ENCODE measurements at places on chromosomes 11 and 22.

DNA sequence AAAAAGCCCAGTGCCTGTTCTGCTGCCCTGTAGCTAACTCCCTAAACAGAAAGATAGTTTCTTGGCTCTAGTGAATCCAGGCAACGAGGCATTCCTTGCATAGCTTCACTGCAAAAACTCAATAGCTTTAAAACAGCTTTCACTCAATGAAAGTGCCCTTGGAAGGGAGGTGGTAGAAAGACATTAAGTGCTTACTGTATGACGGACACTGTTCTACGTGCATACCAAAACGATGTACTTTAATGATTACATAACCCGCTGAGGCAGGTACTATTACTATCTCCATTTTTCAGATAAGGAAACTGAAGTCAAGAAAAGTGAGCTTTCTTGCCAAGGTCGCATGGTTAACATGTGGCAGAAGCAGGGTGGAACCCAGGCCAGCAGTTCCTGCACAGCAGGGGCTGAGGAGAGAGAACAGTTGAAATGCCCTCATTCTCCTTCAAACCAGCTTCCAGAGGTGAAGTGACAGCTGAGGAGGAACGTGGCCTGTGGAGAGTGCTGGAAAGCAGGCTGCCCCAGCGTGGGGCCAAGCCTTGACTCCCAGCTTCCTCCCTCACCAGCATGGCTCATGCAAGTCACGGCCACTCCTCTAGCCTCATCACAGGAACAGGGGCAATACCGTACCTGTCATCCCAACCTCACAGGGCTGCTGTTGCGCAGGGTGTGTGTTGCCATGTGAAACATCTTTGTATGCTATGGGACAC is 227.5 kb upstream of the NARS2 start:
- no peak for DNase-seq

DNA sequence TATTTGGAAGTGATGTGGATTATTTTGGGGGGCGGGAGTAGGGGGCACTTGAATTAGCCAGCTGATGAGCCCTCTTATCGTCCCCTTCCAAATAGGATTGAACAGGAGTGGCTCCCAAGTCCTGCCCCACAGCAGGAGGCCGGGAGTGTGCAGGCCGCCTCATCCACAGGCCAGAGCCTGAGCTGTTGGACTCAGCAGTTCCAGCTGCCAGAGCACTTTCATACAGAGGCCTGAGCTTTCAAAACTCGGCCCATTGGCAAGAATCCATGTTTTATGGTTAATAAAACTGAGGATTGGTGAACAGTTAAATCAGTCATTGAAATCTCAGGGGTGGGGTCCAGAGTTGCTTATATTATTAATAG is 9.6 kb downstream of the FAM118A start:
- DNase-seq: no peak

DNA sequence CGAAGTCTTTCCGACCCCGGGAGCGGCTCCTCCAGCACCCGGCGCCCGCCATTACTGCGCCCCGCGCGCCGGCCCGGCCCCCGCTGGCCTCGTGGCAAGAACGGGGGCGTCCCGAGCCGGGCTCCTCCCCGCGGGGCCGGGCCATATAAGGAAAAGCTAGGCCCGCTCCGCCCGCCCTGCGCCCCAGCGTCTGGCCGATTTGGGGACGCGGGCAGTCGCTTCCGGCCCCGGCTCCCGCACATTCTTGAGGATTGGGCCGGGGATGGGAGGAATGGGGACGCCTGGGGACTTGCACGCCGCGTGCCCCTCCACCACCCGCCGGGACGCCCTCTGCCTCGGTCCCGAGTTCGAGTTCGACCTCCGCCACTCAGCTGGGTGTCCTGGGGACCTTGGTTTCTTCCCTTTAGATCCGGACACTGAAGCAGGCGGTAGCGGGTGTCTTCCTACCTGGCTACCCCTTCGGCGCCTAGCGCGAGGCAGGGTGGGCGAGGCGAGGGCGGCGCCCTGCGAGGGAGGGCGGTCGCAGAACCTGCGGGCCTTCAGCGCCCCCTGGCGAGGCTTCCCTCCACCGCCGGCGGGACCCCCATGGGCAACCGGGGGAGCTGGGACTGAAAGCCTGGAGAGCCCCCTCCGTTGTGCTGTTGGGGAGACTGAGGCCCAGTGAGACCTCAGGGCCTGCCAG is 3.8 kb downstream of the SMTN start:
- DNase-seq: peak; percentile 78

DNA sequence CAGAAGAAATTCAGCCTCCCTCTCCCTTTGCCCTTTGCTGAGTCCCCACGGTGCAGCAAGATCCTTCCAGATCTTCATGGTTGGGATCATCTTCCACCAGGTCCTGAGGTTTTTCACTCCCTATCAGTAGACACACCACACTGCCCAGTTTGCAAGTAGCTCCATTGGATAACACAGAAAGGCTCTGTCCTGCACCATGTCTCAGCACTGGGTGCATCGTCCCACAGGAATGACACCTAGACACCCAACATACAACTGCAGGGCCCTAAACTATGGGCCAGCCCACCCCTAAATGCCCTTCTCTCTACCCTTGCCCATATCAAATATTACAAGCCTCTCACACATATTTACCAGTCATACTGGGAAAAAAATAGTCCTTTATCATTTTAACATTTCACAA is 9.4 kb downstream of the KLHL22 start:
- no peak for DNase-seq

DNA sequence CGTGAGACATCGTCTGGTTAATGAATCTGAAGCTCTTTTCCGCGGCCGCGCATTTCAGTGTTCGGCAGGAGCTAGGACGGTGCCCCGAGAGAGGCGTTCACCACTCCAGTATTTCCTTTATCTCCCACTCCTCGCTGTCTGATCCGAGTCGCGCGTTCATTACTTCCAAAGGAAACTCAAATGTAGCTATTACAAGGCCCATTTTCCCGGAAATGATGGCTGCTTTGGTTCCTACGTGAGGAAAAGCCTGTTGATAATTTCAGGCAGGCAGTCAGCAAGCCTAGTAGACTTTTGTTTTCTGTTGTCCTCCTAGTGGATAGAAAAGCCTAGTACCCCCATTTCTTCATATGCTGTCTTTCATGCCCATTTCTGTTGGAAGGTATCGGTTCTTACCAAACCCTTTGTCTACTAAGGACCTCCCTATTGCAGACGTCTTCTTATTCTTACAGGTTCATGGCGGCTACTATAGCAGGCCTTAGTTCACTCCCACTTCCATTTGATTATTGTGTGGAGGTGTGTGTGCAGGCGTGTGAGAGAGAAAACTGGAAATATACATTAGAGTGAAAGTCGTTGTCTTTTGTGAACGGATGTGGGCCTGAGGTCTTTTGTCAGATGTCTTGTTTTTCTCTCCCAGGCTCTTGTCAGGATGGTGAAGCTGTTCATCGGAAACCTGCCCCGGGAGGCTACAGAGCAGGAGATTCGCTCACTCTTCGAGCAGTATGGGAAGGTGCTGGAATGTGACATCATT is 737 bp downstream of the RBM4 start:
- no peak for DNase-seq

DNA sequence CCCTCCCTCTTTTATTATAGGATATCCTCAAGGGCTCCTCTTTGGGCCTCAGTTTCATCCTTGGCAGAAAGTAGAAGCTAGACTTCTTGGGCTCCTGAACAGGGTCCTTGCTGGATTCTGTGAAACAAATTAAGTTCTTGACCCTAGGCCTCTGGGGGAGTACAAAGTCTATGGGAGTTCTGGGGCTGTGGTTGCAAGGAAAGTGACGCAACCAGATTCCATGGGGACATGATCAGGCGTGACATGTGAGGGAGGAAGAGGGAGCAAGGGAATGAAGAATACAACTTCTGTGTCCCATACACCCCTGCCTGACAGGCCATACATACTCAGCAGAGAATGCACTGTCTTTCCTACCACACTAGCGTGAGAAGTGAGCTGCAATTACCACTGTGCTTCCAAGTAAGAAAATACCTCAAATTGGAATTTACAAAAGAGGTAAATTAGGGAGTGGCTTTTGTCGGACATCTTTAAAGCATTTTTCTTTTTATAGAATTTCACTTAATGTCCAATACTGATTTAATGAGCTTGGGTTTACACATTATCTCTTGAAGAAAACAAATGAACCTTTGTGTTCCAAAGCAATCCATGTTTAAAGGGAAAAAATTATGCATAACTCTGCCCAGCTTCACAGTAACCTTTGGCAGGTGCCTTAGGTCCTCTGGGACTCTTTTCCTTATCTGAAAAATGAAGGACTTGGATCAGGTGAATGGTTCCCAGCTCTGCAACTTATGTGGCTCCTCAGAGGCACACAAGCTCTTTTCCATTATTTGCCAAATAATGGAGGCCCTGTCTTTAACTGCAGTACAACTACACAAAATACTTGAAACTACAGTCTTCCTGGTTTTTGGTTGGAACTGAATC is 38.9 kb downstream of the LIMK2 start:
- no peak for DNase-seq

GRCh38 chr11:106507645-106508306 is 430.3 kb downstream of the AASDHPPT start:
- no peak for DNase-seq

- DNase-seq: no peak
Observed at GRCh38 chr22:40703174-40703573, 23.9 kb downstream of the MCHR1 start.

DNA sequence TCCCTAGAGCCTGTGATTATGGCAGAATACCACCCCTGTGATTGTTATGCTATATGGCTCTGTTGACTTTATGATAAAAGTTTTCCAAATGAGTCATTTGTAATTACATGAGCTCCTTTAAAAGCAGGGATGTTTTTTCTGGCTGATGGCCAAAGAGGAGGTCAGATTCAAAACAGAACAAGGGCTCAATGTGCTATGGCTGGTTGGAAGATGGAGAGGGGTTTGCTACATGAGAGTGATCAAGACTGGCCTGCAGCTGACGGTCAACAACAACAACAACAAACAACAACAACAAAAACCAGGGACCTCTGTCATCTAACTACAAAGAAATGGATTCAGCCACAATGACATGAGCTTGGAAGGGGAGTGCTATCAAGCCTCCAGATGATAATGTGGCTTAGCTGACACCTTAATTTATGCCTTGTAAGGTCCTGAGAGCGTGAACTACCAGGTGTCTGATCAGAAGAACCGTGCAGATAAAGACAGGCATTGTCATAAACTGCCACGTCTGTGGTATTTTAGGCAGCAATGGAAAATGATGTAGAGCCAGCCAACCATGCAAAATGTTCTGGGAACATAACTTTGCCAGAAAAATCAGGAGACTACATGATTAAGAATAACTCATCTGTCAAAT is 47.2 kb downstream of the PIWIL3 start:
- DNase-seq: no peak

DNA sequence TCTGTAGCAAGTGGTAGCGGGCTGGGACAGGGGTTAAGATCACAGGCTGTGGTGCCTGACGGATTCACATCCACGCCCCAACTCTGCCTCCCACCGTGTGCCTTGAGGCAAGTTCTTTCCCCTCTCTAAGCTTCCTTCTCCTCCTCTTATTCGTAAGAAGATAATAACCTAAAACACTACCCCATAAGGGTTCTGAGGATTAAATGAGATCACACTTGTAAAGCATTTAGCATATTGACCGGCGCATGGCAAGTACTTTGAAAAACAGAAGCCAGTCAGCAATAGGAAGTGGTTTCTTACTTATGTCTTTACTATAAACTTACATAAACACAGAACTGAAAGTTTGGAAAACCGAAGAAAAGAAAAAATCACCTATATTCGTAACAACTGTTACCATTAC is 15.5 kb upstream of the LMO2 start:
- DNase-seq: no peak

GRCh38 chr11:64028398-64029115 is 7.2 kb upstream of the FLRT1 start:
- DNase-seq: no peak
